Stimulated activated CD4-positive, alpha-beta T cell treated with anti-CD3 and anti-CD28 coated beads, Interleukin-12 subunit alpha, Interleukin-12 subunit beta, amount 100 ng/mL, for 24 hours (primary cell): ENCODE measurements at places on chromosomes 13 and 19.
A peak's percentile ranks its signal among the peaks of the same experiment; 100 is the strongest.

DNA sequence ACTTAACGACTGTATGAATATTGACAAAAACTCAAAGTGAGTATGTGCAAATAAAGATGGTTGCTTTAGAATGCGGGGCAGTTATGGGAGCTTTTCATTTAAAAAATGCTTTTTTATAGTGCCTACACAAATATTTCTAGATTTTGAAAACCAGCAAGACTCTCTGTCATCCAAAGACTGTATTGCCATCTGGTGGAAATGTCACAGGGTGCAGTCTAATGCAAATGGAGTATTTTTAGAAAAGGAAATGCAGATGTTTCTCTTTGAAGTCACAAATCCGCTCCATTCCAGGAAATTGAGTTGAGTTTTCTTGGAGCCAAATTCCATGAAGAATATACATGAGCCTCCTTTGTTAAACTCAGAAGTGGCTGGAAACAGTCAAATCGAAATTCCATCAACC is 2.3 kb upstream of the C1QTNF9B start:
- DNase-seq: no peak

DNA sequence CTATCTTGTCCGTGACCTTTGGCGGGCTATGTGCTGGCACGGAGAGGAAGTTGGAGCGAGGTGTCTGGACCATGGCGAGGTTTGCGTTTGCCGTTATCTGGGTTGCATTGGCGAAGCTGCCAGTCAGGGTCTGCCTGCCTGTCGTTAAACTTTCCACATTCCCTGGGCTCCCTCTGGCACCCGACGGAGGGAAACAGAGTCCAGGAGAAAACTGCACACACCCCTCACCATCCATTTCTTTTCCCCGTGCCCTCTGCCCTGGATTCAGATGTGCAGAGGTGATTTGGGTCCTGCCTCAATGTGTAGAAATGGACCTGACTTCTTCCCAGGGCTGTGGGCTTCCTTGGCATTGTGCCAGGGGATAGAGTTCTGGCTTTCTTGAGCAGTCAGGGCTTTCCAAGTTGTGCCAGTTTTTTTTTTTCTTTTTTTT is 142.4 kb downstream of the URI1 start:
- DNase-seq: no peak

GRCh38 chr19:15584541-15585115 is 30.4 kb upstream of the CYP4F8 start:
- DNase-seq: peak; percentile 87

GRCh38 chr13:72983085-72983768 is 75.6 kb upstream of the KLF5 start:
- no peak for DNase-seq

GRCh38 chr13:36770741-36771140 is 48.3 kb upstream of the RFXAP start:
- no peak for DNase-seq
